ENCODE measurements at places on chromosomes 3 and 15. TPM values are rescaled to one million over a fixed set of nuclear protein-coding genes. Genes with fewer than 3 reads are reported as not detected.

DNA sequence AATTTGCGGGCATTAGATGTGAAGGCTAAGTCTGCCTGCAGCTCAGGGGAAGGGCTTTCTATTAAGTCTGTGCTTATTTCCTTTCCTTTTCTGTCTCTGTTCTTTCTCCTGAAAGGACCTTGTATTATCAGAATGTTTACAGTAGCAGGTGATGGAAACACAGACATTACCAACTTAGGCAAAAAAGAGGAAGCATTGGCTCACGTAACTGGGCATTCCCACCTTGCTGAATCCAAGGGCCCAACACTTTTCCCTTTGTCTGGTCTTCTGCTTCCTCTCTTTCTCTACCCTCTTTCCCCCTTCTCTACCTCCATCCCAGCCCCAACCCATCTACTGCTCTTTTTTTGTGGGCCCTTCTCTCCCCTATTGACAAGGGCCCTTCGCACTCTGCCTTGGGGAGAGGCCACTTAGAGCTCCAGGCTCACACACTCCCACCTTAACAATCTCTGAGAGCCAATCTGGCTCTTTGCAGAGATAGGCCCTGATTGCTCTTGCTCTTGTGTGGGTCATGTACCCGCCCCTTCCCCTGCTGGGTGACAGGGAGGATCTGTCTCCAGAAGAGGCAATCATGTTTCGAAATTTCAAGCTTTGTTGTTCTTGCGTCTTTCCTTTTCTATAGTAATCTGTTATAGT, 35.0 kb downstream of the ACAA1 start:
- H3K36me3 ChIP-seq = no peaks in the 10 kb centered on the region
- no peak for DNase-seq
- no peaks in the 10 kb centered on the region for H3K4me1 ChIP-seq
- no peak overlapping the region for H3K27ac ChIP-seq
- H3K27me3 ChIP-seq = no peaks in the 10 kb centered on the region

GRCh38 chr15:73395671-73396070, 26.9 kb upstream of the HCN4 start:
- no peak overlapping the region for H3K27ac ChIP-seq
- H3K4me1 ChIP-seq = no peaks in the 10 kb centered on the region
- no peaks in the 10 kb centered on the region for H3K36me3 ChIP-seq

GRCh38 chr3:151275091-151275490, 3.3 kb downstream of the P2RY14 start:
- no peak overlapping the region for H3K4me3 ChIP-seq
- no peak overlapping the region for H3K27ac ChIP-seq
- H3K27me3 ChIP-seq = no peaks in the 10 kb centered on the region
- peaks cover 35% of the 10 kb centered on the region for H3K4me1 ChIP-seq
- no peaks in the 10 kb centered on the region for H3K36me3 ChIP-seq

GRCh38 chr3:183518491-183519251, 36.8 kb downstream of the KLHL6 start:
- peaks cover 52% of the 10 kb centered on the region for H3K4me1 ChIP-seq
- H3K4me3 ChIP-seq = no peak overlapping the region
- H3K27me3 ChIP-seq = no peaks in the 10 kb centered on the region
- H3K27ac ChIP-seq = no peak overlapping the region
- H3K36me3 ChIP-seq = peaks cover 3% of the 10 kb centered on the region

The ADPGK gene
- 76.1 TPM for total RNA-seq

The AGBL1 gene
- not detected for total RNA-seq

DNA sequence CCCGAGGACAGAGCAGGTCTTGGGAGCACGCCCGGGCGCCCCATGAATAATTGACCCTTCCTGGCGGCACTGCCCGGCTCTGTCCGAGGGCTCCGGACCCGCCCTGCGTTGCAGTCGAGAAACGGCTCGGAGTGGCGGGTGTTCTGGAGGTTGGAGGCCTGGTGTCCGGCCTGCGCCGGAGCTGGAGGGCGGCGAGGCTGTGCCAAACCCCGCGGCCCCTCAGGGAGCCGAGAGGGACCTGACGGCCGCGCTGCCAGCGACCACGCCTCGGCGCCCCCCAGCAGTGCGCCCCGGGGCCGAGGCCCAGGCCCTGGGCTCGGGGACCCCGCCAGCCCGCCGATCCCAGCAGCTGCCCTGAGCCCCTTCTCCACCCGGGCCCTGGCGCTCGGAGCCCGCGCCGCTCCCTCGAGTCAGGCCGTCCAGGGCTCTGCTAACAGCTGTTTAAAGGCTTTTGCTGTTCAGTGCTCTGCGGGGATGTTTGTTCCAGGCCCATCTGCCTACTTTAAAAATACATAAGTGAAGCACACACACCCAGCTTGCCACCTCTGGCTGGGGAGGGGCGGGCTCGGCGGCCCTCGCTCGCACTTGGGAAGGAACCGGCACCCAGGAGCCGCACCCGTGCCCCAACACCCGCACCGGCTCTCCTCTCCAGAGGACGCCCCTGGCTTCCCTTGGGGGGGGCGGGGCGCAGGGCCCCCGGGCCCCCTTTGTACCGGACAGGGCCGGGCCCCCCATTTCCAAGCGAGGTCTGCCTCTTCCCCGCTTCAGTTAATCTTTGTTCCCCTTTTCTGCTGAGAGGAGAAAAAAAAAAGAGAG, 730 bp upstream of the ZNF710 start:
- peaks cover 40% of the 10 kb centered on the region for H3K4me1 ChIP-seq
- peak overlapping the region; percentile 26 for H3K27ac ChIP-seq
- no peaks in the 10 kb centered on the region for H3K36me3 ChIP-seq
- peak overlapping the region; percentile 59 for H3K4me3 ChIP-seq

The SIDT1 gene
- total RNA-seq = 14.8 TPM

GRCh38 chr15:44647036-44647435, 16.4 kb downstream of the SPG11 start:
- no peaks in the 10 kb centered on the region for H3K27me3 ChIP-seq
- H3K4me1 ChIP-seq = peaks cover 5% of the 10 kb centered on the region
- H3K4me3 ChIP-seq = no peak overlapping the region

DNA sequence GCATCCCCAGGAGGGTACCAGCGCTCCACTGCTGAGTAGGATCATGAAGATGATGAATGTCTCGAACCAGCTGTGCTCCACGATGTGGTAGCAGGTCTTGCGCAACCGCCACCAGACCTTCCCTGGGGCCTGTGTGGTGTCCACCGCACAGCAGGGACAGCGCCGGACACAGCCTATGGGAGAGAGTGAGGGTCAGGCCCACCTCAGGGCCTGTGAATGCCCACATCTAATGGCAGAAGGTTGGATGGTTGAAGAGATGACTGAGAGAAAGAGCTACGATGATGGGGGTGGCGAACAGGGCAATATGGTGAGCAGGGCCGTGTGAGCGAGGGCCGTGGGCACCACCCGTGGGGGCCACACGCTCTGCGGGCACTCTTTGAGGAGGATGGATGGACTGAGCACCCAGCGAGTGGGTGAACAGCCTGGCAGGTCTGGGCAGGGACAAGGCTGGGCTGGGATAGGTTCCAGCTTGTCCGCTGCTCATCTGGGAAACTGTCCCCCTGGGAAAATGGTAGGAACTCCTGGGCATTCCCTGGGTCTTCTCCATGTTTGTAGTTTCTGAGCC, 74.1 kb downstream of the SCN5A start:
- H3K4me3 ChIP-seq = no peak overlapping the region
- DNase-seq = no peak
- no peak overlapping the region for H3K27ac ChIP-seq

DNA sequence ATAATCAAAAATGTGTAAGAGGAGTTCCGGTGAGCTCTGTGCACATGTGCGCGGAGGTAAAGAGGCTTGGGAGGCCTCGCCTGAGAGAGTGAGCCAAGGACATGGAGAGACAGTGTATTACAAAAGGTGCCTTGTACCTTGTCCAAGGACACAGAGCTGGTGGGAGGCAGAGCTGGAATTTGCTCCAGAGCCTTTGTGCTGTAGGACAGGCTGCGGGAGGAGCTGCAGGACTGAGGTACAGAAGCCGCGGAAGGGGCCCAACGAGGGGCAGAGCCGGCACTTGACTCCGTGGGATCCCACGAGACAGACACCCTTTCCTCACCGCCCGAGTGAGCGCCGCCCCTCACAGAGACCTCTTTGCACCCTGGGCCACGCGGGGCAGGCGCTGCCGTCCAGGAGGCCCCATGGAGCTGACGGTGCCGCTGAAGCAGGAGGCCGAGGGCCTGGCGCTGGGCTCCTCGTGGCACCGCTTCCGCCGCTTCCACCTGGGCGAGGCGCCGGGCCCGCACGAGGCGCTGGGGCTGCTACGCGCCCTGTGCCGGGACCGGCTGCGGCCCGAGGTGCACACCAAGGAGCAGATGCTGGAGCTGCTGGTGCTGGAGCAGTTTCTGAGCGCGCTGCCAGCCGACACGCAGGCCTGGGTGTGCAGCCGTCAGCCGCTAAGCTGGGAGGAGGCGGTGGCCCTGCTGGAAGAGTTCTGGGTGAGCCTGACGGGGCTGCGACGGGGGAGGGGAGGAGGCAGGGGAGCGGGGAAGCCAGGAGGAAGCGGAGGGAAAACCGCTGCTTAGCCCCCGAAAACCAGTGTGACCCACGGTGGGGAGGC, 68.7 kb downstream of the SLTM start:
- no peaks in the 10 kb centered on the region for H3K27me3 ChIP-seq
- no peak for DNase-seq
- no peaks in the 10 kb centered on the region for H3K36me3 ChIP-seq
- no peak overlapping the region for H3K4me3 ChIP-seq
- H3K4me1 ChIP-seq = no peaks in the 10 kb centered on the region

GRCh38 chr3:132659365-132660051, at the start of gene ACAD11:
Gene ACAD11, minus strand, starts transcription at chr3:132659809. Its CDS starts 58 bp downstream, at chr3:132659751.
- peak; percentile 25 for DNase-seq
- peak within 1 kb of the TSS; percentile 81 for H3K27ac ChIP-seq
- H3K36me3 ChIP-seq = no peaks in the 10 kb centered on the region
- peak within 1 kb of the TSS; percentile 84 for H3K4me3 ChIP-seq

The GP9 gene
- total RNA-seq = not detected

DNA sequence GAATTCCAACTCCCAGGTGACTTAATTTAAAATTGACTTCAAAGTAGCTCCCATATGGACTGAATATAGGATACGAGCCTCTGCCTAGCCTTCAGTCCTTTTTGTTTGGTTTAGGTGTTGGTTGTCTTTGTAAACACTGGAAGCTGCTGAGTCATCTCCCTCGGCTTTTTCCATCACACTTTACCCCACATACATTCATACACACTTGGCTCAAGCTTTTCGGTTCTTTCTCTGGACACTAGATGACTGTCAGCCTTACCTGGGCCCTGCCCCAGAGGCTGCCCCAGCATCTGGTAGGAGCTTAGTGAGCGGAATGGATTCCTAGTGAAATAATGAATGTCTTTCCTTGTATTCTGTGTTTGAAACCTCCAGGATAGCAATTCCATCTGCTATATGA, 201.5 kb upstream of the IL12A start:
- H3K27me3 ChIP-seq = no peaks in the 10 kb centered on the region
- no peaks in the 10 kb centered on the region for H3K4me1 ChIP-seq
- no peak overlapping the region for H3K27ac ChIP-seq
- DNase-seq = no peak

GRCh38 chr3:7749931-7750695, 751.5 kb upstream of the LMCD1 start:
- H3K4me1 ChIP-seq = no peaks in the 10 kb centered on the region
- H3K27ac ChIP-seq = no peak overlapping the region
- no peaks in the 10 kb centered on the region for H3K27me3 ChIP-seq

- H3K4me3 ChIP-seq = no peak overlapping the region
- H3K4me1 ChIP-seq = peaks cover 21% of the 10 kb centered on the region
- no peaks in the 10 kb centered on the region for H3K36me3 ChIP-seq
Observed at GRCh38 chr3:46206282-46207015, 1.7 kb downstream of the CCR1 start.

GRCh38 chr3:98020412-98020811, 14.7 kb downstream of the GABRR3 start:
- no peak overlapping the region for H3K27ac ChIP-seq
- no peaks in the 10 kb centered on the region for H3K36me3 ChIP-seq
- no peaks in the 10 kb centered on the region for H3K27me3 ChIP-seq
- DNase-seq = no peak
- H3K4me1 ChIP-seq = no peaks in the 10 kb centered on the region

The ADIPOQ gene
- not detected for total RNA-seq

DNA sequence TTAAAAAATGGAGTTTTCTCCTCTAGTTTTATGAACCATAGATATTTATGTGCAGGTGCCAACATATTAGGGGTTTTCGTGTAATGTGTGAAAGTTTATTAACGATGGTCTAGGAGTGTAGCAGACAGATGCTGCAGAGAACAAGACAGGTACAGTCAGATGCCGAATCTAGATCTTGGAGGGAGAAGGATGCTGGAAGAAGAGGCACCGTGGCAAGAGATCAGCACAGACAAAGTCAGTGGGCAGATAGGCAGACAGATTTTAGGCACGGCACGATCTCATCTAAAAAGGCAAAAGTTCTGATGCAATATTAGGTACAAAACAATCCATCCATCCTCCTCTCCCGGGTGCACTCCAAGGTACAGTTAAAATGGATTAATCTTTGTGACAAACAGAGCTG, 161.6 kb downstream of the TIGIT start:
- H3K4me3 ChIP-seq = no peak overlapping the region
- DNase-seq = no peak
- no peak overlapping the region for H3K27ac ChIP-seq
- H3K4me1 ChIP-seq = peaks cover 16% of the 10 kb centered on the region
- no peaks in the 10 kb centered on the region for H3K27me3 ChIP-seq

The LRRN1 gene
- total RNA-seq = 0.39 TPM

DNA sequence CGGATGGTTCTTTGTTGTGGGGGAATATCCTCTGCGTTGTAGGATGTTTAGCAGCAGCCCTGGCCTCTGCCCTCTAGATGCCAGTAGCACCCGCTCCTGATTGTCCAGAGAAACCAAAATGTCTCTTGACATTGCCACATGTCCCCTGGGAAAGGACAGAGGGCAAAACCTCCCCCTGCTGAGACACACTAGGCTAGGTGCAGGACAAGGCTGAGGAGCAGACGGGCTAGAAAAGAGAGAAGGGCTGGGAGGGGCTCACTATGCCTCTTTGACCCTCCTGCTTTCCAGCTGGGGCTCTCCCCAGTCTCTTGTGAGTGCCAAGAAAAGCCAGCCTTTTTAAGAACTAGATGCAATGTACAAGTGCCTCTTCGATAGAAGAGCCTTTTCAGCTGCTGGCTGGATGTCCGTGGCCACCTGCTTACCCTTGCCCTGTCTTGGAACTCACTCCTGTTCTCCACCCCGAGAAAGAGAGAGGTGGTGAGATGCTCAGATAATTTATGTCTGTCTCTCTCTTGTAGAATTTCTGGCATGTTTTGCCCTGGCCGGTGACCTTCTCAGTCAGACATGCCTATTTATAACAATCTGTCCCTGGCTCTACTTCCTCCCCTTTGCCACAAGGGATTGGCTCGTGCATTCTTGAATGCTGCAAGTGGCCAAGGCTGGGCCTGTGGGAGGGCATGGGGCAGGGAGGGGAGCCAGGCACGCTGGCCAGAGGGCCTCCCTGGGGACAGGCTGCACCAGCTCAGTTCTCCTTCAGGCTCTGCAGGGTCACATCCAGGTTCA, 142.6 kb downstream of the RPLP1 start:
- no peak for DNase-seq
- no peaks in the 10 kb centered on the region for H3K27me3 ChIP-seq
- no peak overlapping the region for H3K4me3 ChIP-seq
- no peaks in the 10 kb centered on the region for H3K36me3 ChIP-seq

- H3K36me3 ChIP-seq = no peaks in the 10 kb centered on the region
- H3K4me3 ChIP-seq = no peak overlapping the region
- no peaks in the 10 kb centered on the region for H3K4me1 ChIP-seq
- H3K27me3 ChIP-seq = no peaks in the 10 kb centered on the region
- peak overlapping the region; percentile 64 for H3K27ac ChIP-seq
Observed at GRCh38 chr3:37987315-37987697, 3.3 kb upstream of the VILL start.

The KNG1 gene
- total RNA-seq = not detected

GRCh38 chr3:48436477-48436787, 3.5 kb downstream of the CCDC51 start:
- no peaks in the 10 kb centered on the region for H3K27me3 ChIP-seq
- H3K4me1 ChIP-seq = peaks cover 33% of the 10 kb centered on the region
- DNase-seq = no peak
- H3K36me3 ChIP-seq = peaks cover 6% of the 10 kb centered on the region

The SLC28A1 gene
- total RNA-seq = not detected

The SI gene
- total RNA-seq = not detected

The PPP1R14D gene
- total RNA-seq = not detected

Measured in CD8-positive, alpha-beta memory T cell (primary cell).